ENCODE measurements at places on chromosomes 4 and X.

DNA sequence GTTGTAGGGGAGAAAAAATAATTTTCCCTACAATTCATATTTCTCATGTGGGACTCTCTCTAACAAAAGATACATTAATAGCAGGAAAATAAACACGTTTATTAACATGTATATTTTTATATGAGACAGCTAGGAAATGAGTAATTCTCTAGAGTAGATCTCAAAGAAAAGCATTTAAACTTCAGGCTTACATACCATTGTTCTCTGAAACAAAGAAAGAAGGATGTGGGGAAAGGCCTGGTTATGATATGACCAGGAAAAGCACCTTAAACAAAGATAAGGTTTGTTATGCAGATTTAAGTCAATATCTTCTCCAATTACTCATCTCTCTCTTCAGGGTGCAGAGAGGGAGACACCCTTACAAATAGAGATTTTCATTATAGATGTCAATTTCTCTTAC, 131.3 kb downstream of the SLC7A11 start:
- DNase-seq, result no peak

- DNase-seq, result peak; percentile 50
Measured at GRCh38 chr4:45668128-45668527, 455.7 kb downstream of the GABRG1 start.

DNA sequence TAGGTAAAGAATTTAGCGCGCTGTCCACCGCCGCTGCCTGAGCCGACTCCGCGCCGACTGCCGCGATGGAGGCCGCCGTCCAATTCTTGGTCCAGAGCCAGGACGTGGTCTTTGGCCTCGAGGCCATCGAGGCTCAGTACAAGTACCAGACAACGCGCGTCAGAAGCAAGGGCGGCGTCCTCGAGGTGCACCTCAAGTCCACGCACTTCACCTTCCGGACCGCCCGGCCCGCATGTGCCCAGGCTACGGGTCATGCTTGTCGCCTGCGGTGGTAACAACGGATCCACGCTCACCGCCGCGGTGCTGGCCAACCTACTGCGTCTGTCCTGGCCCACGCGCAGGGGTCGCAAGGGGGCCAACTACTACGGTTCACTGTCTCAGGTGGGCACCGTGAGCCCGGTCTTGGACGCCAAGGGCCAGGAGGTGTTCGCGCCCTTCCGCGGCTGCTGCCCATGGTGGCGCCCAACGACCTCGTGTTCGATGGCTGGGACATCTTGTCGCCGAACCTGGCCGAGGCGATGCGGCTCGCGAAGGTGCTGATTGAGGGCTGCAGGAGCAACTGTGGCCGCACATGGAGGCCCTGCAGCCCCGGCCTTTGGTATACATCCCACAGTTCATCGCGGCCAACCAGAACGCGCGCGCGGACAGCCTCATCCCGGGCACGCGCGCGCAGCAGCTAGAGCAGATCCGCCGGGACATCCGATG, 128.0 kb downstream of the ANAPC4 start:
- DNase-seq, result no peak

GRCh38 chr4:15231265-15232091, 196.4 kb upstream of the C1QTNF7 start:
- peak; percentile 91 for DNase-seq

- no peak for DNase-seq
Measured at GRCh38 chr4:4872314-4872903, 12.9 kb downstream of the MSX1 start.

- peak; percentile 30 for DNase-seq
Measured at GRCh38 chrX:24026432-24026831, 554 bp downstream of the KLHL15 start.

DNA sequence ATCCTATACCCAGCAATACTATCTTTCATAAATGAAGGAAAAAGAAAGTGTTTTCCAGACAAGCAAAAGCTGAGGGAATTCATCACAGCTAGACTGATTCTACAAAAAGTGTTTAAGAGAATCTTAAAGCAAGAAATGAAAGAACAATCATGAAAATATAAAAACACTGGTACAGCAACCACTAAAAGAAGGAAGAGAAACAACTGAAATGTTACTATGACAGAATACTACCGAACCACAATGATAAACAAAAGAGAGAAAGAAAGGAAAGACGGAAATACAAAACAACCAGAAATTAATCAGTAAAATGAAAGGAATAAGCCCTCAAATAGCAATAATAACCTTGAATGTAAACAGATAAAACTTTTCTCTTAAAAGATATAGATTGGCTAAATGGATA, 110.8 kb upstream of the AFF2 start:
- no peak for DNase-seq

- no peak for DNase-seq
Measured at GRCh38 chr4:127634181-127634580, 1.4 kb downstream of the INTU start.

DNA sequence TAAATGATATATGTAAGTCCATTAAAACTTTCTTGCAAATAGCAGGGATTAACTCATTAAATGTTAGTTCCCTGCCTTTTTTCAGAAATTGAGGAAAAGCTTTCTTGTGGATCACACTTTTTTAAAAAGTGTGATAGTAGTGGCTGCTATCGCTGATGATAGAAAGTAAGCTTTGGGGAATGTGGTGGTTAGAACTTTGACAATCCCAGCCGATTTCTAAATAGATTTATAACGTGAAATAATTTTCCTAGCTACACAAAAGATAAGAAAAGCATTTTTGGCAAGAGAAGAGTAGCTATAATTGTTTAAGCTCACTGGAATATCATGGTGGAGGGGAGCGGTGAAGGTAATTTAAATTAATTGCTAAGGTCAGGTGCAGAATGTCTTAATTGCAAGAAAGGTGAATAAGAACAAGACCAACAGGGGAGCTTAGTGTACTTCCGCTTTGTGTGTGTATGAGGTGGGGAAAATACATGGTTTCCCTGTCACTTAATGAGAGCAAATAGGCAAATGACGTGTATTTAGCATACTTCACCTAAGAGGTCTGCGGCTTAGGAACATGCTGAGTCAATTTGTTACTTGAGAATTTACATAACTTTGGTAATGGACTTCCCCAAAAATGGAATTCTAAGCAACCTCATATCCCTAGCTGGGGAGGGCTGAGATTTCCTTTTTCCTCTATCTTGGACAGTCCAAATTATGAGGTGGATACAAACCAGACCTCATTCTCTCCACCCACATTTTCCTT, 11.7 kb upstream of the IL21 start:
- DNase-seq, result no peak

- no peak for DNase-seq
Measured at GRCh38 chr4:185002784-185003183, 15.5 kb upstream of the HELT start.

DNA sequence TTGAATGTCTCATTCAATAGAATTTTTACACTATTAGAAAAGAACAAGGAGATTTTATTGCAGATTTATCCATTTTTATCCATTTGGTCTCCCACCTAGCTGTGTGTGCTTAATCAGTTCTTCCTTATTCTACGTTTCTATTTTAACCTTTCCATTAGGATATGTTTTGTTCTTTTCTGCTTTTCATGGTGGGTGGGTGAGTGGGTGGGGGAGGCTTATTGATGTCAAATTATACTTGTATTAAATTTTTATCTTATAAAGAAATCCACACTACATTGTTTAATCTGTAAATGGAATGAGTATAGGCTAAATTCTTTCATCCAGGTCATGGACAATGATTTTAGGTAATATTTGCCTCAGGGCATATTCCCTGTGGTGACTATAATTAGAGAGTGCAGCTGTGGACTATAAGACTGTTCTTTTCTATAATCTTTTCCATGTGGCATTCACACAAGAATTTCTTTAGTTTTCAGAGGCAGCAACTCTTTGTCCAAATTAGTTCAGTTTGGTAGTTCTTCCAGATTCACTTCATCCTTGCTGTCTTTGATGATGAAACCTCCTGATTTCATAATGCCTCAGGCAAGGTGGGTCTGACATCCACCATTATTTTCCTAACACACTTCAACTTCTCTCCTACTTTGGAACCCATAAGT, 2451.8 kb downstream of the PCDH7 start:
- DNase-seq, result no peak

DNA sequence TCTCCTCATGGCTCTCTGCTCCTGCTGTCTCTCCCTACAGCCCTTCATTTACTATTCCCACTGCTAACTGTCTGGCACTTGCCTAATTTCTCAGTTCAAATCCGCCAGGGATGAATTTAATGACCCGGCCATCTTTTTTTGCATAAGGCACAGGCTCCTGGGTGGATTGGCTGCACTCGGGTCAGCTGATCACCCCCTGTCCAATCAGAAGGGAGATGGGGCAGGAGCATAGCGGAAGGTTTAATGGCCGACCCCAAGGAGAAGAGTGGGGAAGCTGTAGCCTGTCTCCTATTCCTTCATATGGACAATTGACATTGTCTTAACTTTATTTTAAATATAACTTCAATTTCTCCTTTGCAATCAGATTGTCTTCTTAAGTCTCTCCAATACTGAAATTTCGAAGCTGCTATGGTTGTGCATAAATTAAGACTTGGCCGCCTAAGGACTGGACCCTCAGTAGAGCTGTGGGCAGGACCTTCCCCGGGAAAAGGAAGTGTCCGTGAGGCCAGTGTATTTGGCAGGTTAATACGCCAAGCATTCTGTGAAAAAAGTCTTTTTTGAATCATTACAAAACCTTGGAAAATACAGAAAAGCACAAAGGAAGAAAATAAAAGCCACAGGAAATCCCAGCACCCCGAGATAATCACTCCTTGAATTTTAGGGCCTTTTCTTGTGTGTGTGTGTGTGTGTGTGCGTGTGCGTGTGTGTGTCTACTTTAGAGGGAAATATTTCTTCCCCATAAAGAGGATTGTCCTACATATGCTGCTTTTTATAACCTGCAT, 55.5 kb downstream of the SMIM20 start:
- DNase-seq, result no peak

- DNase-seq, result no peak
Measured at GRCh38 chr4:169761846-169762245, 4.1 kb upstream of the HPF1 start.

GRCh38 chr4:101259876-101260275, 87.5 kb downstream of the PPP3CA start:
- no peak for DNase-seq

DNA sequence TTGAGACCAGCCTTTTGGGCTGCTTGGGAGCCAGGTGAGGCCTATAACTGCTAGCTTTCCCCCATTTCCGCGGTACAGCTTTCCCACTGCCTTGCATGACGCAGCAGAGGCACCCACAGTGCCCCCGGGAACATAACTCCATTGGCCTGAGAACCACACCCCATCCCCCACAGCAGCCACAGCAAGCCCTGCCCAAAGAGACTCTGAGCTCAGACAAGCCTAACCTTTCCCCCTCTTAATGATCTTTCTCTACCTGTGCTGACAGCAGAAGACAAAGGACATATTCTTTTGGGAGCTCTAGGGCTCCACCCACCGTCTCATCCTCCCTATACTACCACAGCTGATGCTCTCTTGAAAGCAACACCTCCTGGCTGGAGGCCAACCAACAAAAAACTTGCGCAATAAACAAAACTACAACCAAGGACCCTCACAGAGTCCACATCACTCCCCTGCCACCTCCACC, 114.8 kb downstream of the FANCB start:
- DNase-seq, result no peak

GRCh38 chrX:130086447-130087206, 23.7 kb downstream of the ELF4 start:
- DNase-seq, result no peak

GRCh38 chr4:1638873-1639272, 45.2 kb downstream of the FAM53A start:
- no peak for DNase-seq

DNA sequence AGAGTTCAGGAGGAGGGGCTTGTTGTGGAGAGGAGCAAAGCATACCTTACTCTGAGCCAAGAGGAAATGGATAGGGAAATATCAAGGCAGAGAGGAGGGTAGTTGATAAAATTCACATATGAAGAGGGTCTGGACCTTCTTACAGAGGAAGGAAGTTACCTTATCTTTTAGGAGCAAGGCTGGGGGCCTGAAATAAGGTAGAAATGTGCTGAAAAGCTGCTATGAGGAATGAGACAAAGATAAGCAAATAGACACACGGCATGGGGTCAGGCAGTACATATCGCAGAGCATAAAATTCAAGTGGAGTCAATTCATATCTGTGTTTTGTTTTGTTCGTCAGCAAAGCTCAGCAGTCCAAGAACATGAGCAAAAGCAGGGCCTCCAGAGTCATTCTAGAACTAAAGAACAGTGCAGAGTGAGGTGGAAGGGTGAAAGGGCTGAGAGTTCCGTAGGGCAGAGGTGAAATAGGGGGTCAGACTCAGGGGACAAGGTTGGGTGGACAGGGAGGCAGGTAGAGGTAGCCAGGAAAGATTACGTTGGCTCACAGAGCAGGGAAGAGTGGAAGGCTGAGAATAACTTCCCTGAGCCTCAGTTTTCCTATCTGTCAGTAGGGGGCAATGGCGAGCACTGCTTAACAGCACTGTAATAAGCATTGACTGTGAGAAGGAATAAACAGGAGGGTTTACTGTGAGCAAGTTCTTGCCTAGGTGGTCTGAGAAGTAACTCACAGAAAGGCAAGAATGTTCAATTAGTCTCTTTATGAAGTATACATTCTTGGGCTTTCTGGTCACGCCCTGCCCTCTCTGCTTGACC, 9.2 kb downstream of the VSIG4 start:
- no peak for DNase-seq

- no peak for DNase-seq
Measured at GRCh38 chrX:150983521-150984168, 510 bp downstream of the HMGB3 start.

- peak; percentile 82 for DNase-seq
Measured at GRCh38 chrX:1453951-1454785, 1.5 kb upstream of the ASMTL start.

- peak; percentile 19 for DNase-seq
Measured at GRCh38 chrX:108537005-108537404, 97.4 kb downstream of the COL4A5 start.

- DNase-seq, result no peak
Measured at GRCh38 chrX:74606342-74606741, 8.1 kb downstream of the RLIM start.

GRCh38 chr4:14284578-14284977, 657.1 kb upstream of the BOD1L1 start:
- no peak for DNase-seq

GRCh38 chr4:189806506-189806905, 134.2 kb upstream of the FRG1 start:
- no peak for DNase-seq

GRCh38 chr4:88522702-88523324, 763 bp downstream of the PYURF start:
- peak; percentile 58 for DNase-seq

- DNase-seq, result no peak
Measured at GRCh38 chrX:47956016-47956415, 47.8 kb downstream of the ZNF182 start.

GRCh38 chr4:108628411-108628810, 8.0 kb downstream of the RPL34 start:
- no peak for DNase-seq

GRCh38 chr4:53130896-53131561, 234.8 kb downstream of the SCFD2 start:
- no peak for DNase-seq
